ENCODE measurements at places on chromosomes 2 and 18. TPM values are rescaled to one million over a fixed set of nuclear protein-coding genes. Genes with fewer than 3 reads are reported as not detected.

TUBA3E gene
- not detected for polyA plus RNA-seq

RPL37A gene
- polyA plus RNA-seq = 3,342 TPM

PPP1R1C gene
- 3.5 TPM for polyA plus RNA-seq

RIT2 gene
- polyA plus RNA-seq = not detected

ALPP gene
- polyA plus RNA-seq = 0.03 TPM

LYG1 gene
- 2.0 TPM for polyA plus RNA-seq

ALK gene
- polyA plus RNA-seq = 0.31 TPM

GPR17 gene
- polyA plus RNA-seq = 0.60 TPM

CASP8 gene
- 15.6 TPM for polyA plus RNA-seq

NPAS2 gene
- polyA plus RNA-seq = 23.2 TPM

DNA sequence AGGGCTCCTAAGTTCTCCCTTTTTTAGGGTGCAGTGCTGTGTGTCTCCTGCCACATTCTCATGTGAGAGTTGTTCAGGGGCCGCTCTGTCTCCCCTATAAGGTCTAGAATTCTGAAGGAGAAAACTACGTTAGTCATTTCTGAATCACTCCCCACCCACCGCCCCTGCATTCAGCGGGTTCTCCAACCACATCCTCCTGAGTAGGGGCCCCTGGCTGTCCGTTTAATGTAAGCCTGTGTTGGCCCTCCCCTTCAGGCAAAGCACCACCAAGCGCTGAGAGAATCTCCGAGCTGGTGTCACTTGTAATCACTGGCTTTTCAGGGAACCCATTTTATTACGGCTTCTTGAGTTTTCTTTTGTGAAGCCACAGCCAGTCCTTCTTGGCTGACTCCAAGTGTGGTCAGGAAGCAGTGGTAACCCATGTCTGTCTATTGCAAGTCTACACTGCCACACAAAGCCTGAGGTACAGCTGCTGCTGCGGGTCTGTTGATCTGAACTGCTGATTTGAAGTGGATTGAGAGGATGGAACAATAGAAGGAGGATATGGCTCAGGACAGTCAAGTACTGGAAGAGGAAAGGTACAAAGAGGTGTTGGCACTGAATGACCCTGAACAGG lies 16.9 kb downstream of the LCT start:
- no peak overlapping the region for H3K27ac ChIP-seq
- H3K36me3 ChIP-seq = no peaks in the 10 kb centered on the region
- DNase-seq = no peak
- no peaks in the 10 kb centered on the region for H3K4me1 ChIP-seq
- H3K4me3 ChIP-seq = no peak overlapping the region
- H3K27me3 ChIP-seq = no peaks in the 10 kb centered on the region

GRCh38 chr18:7764405-7764804 lies 197.3 kb downstream of the PTPRM start:
- no peak overlapping the region for H3K27ac ChIP-seq
- H3K4me1 ChIP-seq = no peaks in the 10 kb centered on the region
- no peaks in the 10 kb centered on the region for H3K36me3 ChIP-seq
- no peak overlapping the region for H3K4me3 ChIP-seq
- H3K27me3 ChIP-seq = no peaks in the 10 kb centered on the region

DNA sequence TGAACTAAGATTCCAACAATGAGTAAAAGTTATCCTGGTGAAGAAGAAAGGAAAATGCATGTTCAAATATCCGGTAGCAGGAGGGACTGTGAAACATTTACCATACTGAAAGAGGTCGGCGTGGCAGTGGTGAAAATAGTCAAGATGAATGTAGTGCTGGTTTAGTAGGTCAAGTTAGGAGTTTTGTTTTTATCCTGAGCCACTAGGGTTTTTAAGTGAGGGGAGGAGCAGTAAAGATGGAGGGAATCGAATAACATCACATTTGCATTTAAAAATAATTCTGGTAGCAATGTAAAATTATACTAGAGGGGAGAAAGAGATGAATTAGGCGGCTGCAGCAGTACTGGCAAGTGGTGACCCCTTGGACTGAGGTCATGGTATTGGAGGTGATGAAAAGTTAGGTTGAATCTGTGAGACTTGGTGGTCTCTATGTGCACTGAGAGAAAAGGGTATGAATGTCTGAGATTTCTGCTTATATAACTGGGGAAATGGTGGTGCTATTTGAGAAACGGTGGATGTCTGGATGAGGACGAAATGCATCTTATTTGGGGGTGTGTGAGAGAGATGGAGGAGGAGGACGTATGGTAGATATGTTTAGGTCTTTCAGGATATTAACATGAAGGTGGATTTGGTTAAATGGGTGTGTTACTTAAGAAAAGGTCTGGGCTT lies 5.9 kb downstream of the VAPA start:
- H3K27me3 ChIP-seq = no peaks in the 10 kb centered on the region
- no peak overlapping the region for H3K27ac ChIP-seq
- no peak overlapping the region for H3K4me3 ChIP-seq

- H3K4me3 ChIP-seq = no peak overlapping the region
- H3K4me1 ChIP-seq = no peaks in the 10 kb centered on the region
- H3K27me3 ChIP-seq = no peaks in the 10 kb centered on the region
- no peak for DNase-seq
These were observed 158.9 kb upstream of the BOD1L2 start for GRCh38 chr18:56988022-56988421.

DNA sequence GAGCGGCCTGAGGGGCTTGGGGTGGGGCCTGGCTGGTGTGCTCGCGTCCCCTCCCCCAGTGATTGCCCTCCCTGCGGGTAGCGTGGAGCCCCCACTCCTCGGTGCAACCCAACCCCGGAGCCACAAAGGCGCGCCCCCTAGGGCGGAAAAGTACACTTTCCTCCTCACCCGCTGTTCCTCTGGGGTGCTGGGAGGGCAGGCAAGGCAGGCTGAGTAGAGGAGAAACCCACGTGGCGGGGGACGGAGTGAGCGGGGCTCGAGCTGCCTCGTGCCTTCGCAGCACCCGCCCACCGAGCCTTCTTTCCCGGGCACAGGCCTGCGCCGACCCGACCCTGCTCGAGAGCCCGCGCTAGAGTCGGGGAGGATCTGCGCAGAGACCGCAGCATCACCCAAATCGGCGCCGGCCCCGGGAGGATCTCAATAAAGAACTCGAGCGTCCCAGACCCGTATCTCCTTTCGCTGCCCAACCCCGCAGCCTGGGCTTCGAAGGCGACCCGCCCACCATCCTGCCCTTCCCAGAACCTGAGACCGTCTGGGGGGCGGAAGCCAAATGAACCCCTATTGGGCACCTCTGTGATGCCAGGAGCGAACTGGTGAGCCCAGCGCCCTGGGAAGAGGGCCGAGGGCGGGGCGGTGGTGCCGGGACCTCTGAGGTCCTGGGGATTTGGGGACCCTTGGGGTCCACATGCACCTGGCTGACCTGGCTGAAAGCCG lies 1.5 kb downstream of the UCN start:
- peaks cover 28% of the 10 kb centered on the region for H3K4me1 ChIP-seq
- no peak overlapping the region for H3K4me3 ChIP-seq
- DNase-seq = no peak
- H3K27ac ChIP-seq = no peak overlapping the region

DNA sequence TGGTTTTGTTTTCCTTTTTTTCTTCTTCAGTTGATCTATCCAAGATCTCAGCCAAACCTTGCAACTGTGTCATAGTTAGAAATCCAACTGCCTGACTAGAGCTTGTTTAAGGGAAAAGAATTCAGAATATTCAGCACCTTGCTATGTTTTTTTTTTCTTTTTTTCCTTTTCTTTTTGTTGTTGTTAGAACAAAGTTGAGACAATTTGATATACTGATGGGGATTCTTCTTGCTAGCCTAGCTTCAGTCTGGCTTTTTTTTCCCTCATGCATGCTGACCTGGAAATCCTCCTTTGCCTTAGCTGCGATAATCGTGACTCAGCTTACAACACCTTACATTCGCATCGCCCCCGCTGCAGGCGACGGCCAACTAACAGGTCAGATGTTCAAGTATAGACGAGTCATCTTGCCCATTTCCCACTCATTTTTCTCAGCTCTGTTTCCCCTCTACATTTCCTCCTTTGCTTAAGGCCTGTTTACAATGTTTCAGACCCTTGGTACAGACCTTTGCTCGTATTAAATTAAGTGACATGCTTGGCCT lies 487.2 kb upstream of the RAB12 start:
- H3K27ac ChIP-seq = no peak overlapping the region
- H3K4me1 ChIP-seq = peaks cover 15% of the 10 kb centered on the region
- H3K27me3 ChIP-seq = no peaks in the 10 kb centered on the region
- no peaks in the 10 kb centered on the region for H3K36me3 ChIP-seq

GRCh38 chr2:219437141-219437540 lies 2.5 kb downstream of the SPEG start:
- no peak overlapping the region for H3K4me3 ChIP-seq
- no peaks in the 10 kb centered on the region for H3K36me3 ChIP-seq
- peaks cover 75% of the 10 kb centered on the region for H3K4me1 ChIP-seq
- peak; percentile 88 for DNase-seq
- H3K27ac ChIP-seq = peak overlapping the region; percentile 96

GRCh38 chr18:22469926-22470247 lies 52.2 kb upstream of the CTAGE1 start:
- no peak overlapping the region for H3K4me3 ChIP-seq
- DNase-seq = no peak
- no peaks in the 10 kb centered on the region for H3K36me3 ChIP-seq
- no peaks in the 10 kb centered on the region for H3K27me3 ChIP-seq
- no peak overlapping the region for H3K27ac ChIP-seq

GRCh38 chr2:149175956-149176355 lies 137.5 kb downstream of the LYPD6B start:
- no peaks in the 10 kb centered on the region for H3K36me3 ChIP-seq
- no peak overlapping the region for H3K27ac ChIP-seq
- DNase-seq = no peak
- no peaks in the 10 kb centered on the region for H3K4me1 ChIP-seq
- H3K4me3 ChIP-seq = no peak overlapping the region

GRCh38 chr2:25241452-25241851 lies 73.1 kb upstream of the POMC start:
- no peaks in the 10 kb centered on the region for H3K4me1 ChIP-seq
- no peak overlapping the region for H3K27ac ChIP-seq
- no peak for DNase-seq
- no peak overlapping the region for H3K4me3 ChIP-seq

GRCh38 chr2:231708773-231709635 lies 679 bp downstream of the PTMA start:
- no peaks in the 10 kb centered on the region for H3K27me3 ChIP-seq
- H3K27ac ChIP-seq = peak overlapping the region; percentile 96
- peaks cover 3% of the 10 kb centered on the region for H3K4me1 ChIP-seq
- peak overlapping the region; percentile 91 for H3K4me3 ChIP-seq
- no peak for DNase-seq

DNA sequence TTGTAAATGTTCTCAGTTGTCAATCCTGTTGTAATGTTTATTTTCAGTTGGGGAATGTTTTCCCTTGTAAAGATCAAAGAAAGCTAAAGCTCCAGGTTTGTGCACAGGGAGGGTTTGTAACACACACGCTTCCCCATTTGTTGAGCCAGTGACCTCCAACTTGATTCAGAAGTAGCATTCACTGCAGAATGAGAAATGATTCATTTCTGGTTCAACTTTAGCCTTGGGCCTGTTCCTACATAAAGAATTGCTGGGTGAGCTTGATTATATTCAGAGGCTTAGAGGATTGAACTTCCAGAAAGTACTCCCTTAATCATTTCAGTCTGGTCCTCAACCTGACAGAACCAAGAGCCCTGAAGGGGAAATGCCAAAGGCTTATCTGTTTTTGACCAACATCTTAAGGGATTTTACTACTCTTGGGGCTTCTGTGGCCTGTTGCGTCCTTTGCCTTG lies 70.6 kb upstream of the CAVIN2 start:
- H3K27ac ChIP-seq = peak overlapping the region; percentile 43
- no peaks in the 10 kb centered on the region for H3K4me1 ChIP-seq
- H3K27me3 ChIP-seq = no peaks in the 10 kb centered on the region
- no peak overlapping the region for H3K4me3 ChIP-seq

DNA sequence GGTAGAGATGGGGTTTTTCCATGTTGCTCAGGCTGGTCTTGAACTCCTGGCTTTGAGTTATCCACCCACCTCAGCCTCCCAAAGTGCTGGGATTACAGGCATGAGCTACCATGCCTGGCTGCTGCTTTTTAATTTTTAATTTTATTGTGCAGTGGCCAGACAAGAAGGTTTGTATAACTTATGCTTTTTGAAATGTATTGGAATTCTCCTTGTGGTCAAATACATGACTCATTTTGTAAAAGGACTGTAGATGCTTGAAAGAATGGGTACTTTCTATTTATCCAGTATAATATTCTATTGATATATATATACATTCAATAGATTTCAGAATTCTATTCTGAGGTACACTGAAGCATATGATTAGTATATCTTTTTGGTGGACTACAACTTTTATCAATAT lies 82.6 kb upstream of the ST3GAL5 start:
- no peak overlapping the region for H3K27ac ChIP-seq
- no peaks in the 10 kb centered on the region for H3K36me3 ChIP-seq
- no peaks in the 10 kb centered on the region for H3K27me3 ChIP-seq
- no peak for DNase-seq
- no peaks in the 10 kb centered on the region for H3K4me1 ChIP-seq

DNA sequence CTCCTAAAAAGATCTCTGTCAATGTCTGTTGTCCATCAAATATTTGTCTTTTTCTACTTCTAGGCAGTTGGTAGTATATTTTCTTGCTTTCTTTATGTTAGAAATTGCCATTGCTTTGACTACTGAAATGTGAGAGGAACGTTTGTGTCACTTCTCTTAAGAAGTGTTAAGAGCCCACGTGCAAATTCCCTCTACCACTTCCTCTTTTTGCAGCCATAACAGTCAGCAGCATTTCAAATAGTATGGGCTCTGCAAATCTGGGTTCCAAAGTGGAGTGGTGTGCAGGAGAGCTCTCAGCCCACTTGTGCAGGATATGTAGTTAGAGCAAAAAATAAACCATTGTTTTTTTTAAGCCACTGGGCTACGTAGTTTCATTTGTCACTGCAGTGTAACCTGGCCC lies 314.0 kb downstream of the MEIS1 start:
- H3K4me1 ChIP-seq = peaks cover 29% of the 10 kb centered on the region
- no peak for DNase-seq
- H3K27ac ChIP-seq = peak overlapping the region; percentile 62
- H3K36me3 ChIP-seq = no peaks in the 10 kb centered on the region
- H3K27me3 ChIP-seq = no peaks in the 10 kb centered on the region

GRCh38 chr2:18950361-18950851 lies 361.0 kb upstream of the NT5C1B start:
- no peaks in the 10 kb centered on the region for H3K36me3 ChIP-seq
- peak overlapping the region; percentile 57 for H3K27ac ChIP-seq
- DNase-seq = no peak
- H3K27me3 ChIP-seq = no peaks in the 10 kb centered on the region
